ENCODE measurements at places on chromosomes 1 and 21.

- no peak for DNase-seq
These were observed 43.9 kb downstream of the L1TD1 start for GRCh38 chr1:62238507-62238906.

DNA sequence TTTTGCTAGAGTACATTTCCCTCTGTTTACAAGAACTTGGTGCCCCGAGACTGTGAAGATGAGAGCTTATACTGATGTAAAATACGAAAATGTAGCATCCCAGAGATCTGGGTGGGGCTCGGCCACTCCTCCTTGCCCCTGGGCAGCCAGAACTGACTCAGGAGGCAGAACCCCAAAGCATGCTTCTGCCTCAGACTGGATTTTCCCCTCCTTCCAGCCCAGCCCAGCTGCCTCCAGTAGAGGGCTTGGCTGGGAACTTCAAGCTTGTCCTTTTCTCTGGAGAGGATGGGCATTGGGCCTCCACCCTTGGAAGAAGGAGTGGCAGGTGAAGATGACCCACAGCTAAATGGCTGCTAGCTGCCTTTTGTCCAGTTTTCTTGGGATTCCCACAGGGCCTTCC lies 24.3 kb upstream of the BTG2 start:
- no peak for DNase-seq

DNA sequence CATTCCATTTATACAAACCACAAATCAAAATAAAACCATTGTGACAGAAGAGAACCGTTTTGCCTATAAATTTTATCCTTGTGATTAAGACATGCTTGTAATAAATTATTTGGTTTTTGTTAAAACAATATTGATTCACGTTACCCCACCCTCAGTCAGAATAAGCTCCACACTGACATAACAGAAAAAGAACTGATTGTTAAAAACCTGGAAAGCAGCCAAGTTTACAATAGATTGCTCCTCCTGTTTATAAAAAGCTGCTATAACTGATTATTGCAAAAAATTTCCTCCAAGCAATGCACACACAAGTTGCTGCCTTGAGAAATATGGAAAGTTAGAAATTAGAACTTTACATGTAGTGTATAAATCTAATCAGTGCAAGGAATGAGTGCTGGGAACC lies 263.5 kb downstream of the SETD4 start:
- no peak for DNase-seq

GRCh38 chr1:201707027-201707426 lies 121.9 kb upstream of the IPO9 start:
- DNase-seq = no peak

- DNase-seq = no peak
These were observed 118.5 kb downstream of the FGGY start for GRCh38 chr1:59415286-59415850.

- no peak for DNase-seq
These were observed 20.5 kb downstream of the WLS start for GRCh38 chr1:68211761-68212380.

- DNase-seq = no peak
These were observed 14.3 kb downstream of the MORN1 start for GRCh38 chr1:2376931-2377672.

DNA sequence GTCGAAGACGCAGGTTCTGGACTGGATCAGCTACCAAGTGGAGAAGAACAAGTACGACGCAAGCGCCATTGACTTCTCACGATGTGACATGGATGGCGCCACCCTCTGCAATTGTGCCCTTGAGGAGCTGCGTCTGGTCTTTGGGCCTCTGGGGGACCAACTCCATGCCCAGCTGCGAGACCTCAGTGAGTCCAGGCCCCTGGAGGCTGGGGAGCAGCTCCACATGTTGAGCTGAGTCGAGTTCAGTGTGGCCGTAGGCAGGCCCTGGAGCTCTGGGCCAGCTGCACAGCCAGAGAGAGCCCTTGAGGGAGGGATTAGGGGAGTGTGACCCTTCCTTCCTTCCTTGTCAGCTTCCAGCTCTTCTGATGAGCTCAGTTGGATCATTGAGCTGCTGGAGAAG lies 1.6 kb downstream of the ELF3 start:
- no peak for DNase-seq

- no peak for DNase-seq
These were observed 24.1 kb downstream of the SUSD4 start for GRCh38 chr1:223339861-223340260.

- no peak for DNase-seq
These were observed 69.1 kb downstream of the SPSB1 start for GRCh38 chr1:9361630-9362260.

- DNase-seq = no peak
These were observed 21.5 kb upstream of the STMN1 start for GRCh38 chr1:25927521-25928265.

GRCh38 chr1:215625949-215626348 lies 58.8 kb downstream of the KCTD3 start:
- DNase-seq = no peak

DNA sequence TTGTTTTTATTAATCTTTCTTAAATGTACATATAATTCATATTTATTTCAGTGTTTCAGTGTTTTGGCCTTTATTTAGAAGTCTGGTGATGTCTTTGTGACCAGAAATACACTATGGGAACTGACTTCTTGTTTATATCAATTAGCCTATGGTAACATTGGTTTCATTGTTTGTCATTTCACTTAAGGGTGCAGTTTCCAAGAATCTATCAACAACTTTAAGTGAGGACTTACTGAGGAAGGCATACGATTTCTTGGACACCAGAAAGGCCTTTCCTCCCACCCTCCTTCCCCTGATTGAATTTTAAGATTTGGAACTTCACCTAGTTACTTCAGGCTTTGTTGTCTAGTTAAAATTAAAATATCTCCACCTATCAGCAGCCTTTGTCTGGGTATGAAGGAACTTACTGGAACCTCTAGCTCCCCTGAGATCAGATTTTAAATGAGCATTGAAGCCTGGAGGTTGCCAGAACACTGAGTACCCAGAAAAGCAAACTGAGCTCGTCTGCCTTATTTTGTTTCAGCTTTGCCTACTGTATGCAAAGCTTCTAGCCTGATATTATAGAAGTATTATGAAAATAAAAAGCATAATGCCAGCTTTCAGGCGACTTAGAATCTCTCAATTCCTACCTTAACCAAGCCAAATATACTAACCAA lies 34.2 kb downstream of the HLCS start:
- no peak for DNase-seq

- DNase-seq = no peak
These were observed 8.2 kb upstream of the LEMD1 start for GRCh38 chr1:205429762-205430695.

DNA sequence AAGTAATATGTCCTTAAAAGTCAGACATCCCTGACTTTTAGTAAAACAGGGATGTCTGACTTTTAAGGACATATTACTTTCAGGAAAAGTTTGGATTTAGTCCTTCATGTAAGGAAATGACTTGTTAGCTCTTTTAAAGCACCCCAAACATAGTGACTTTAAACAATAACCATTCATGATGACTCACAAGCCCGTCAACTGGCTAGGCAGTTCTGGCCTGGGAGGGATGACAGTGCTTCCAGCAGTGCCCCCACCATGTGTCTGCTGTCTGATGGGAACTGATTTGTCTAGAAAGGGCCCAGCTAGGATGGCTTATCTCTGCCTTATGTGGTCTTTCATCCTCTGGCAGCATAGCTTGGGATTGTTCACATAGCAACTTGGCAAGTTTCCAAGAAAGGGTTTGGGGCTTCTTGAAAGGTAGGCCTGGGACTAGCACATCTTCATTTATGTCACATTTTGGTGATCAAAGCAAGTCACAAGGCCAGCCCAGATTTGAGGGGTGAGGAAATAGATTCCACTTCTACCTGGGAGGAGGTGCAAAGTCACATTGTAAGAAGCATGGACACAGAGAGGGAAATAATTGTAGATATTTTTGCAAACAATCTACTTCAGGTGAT lies 143.5 kb downstream of the C1orf94 start:
- DNase-seq = no peak

- no peak for DNase-seq
These were observed 110.5 kb downstream of the MAST2 start for GRCh38 chr1:45913731-45914501.

- DNase-seq = no peak
These were observed 36.7 kb downstream of the RHBG start for GRCh38 chr1:156405670-156406069.

DNA sequence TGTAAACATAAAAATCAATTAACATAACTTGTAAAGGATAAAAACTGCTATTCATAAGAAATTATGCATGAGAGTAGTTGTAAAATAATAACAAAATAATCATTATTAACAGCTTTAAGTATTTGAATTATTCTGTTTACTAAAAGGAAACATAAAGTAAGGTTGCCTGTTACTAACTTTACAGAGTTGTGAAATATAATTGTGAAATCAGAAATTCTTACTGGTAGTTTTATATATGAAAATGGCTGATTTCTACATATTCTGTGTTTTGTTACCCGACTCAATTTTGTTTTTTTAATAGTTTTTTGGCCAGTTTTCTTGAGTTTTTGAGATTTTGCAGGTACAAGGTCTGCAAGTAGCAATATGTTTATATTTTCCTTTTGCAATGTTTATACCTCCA lies 27.8 kb downstream of the FNBP1L start:
- no peak for DNase-seq

DNA sequence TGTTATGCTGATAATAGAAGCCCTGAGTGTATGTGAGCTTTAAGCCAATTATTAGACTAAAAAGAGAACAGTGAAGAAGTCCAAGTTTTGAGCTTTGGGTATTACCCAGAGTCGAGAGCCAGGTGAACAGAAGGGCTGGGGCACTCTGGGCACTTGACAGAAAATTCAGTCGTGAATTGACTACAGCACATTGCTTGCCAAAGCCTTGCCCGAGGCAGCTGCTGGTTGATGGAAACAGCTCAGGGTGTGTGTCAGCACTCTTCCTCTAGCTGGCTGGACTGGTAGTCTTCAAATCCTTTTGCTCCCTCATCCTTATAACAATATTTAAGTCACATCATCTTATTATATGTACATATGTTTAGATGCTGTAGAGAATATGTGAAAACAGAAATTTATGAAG lies 21.3 kb downstream of the PDE4B start:
- DNase-seq = no peak

DNA sequence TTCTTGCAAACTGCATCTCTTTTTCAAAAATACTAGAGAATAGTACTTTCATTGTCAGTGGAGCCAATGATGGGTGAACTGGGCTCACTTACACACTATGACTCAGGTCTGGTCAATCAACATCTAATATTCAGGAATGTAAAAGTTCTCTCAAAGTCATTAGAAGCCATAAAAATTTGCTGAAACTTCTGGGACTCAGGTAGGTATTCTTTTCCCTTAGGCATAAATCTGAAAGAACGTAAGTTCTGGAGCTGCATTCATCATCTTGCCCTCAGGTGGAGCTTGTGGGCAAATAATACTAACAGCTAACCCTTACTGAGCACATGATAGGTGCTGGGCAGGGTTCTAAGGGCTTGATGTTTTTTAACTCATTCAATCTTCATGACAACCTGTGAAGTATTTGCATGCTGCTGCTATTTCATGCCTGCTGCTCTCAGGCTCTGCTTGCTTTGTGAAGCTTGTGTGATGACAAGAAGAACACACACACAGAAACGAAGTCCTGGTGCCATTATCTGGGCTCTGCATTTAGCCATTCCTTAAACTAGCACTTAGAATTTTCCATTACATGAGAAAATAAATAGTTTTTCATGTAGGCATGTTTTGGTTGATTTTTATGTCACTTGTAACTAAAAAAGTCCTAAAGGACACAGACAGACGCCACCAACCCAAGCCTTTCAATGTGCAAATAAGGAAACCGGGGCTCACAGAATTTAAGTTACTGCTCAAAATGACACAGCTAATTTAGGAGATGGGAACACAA lies 394.2 kb upstream of the LYPLAL1 start:
- no peak for DNase-seq

DNA sequence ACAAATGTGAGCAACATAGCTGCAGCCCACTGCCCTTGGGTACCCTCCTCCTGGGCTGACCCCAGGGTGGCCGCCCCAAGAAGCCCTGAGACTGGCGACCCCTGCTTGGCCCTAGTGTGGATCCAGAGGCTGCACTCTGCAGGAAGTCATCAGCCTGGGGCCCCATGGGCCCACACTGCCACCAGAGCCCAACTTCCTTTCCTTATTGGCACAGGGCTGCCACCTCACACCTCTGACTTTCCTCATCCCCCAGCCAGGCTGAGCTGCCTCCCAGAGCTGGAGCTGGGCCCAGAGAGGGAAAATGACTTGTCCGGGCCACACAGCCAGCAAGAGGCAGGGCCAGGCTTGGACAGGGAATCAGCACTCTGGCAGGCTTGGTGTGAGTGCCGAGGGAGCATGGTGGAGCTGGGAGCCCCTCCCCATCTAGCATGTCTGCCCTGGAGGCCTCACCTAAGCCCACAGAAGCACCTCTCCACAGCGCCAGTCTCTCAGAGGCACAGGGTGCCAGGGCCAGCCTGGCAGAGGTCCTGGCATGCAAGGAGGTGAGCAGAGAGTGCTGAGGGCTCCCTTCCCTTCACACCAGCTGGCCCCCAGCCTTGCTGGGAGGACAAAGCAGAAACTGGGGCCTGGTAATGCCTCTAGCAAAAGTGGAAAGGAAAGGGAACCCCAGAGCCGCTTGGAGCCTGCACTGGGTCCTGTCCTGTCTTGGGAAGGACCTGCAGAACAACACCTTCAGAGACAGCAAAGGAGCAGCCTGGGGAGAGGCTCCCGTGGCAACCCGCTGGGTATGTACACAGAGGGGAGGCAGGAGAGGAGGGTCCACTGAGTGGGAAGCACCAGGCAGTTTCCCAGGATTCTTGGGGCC lies 3.2 kb downstream of the RAP1GAP start:
- DNase-seq = no peak

DNA sequence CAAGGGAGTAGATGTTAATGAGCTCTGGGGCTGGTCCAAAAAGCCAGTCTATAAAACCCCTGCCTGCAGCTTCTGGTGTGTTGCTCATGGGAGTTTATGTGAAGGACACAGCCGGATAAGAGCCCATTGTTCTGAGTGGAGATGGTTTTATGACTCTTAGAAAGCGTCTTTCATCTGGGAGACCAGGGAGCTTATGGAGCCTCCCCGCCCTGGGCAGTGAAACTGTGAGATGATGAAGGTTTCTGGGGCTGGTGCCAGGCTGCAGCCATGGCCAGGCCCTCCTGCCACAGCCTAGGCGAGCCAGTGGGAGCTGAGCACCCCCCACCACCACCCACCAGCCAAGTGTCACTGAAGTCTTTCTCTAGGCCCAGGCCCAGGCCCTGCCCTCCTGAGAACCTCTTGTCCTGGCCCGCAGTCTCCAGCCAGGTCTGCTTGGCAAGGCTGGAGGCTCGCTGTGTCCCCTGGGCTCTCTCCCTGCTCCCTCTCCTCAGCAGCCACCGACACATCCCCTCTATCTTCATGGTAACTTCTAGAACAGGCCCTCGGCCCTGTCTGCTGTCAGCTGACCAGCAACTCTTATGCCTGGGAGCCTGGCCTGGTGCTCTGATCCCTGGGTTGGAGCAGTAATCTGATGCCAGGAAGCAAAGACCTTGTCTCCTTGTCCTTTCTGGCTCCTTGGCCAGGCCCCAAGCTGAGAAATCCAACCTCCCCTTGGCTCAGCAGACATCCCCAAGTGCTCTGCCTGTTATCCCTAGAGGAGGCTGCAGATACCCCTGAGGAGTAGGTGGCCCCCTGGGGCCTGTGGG lies 7.6 kb upstream of the ARHGEF10L start:
- DNase-seq = peak; percentile 65

DNA sequence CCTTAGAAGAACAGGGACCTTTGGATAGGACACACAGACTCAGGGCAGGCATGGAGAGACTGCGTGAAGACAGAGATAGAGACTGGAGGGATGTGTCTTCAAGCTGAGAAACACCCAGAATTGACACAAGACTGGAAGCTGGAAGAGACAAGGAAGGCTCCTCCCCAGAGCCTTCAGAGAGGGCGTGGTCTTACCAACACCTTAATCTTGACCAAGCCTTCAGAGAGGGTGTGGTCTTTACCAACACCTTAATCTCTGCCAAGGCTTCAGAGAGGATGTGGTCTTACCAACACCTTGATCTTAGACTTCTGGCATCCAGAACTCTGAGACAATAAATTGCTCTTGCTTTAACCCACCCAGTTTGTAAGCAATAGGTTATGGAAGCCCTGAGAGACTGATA lies 481.4 kb upstream of the VAMP3 start:
- peak; percentile 13 for DNase-seq
